ENCODE measurements at places on chromosomes 4 and X.

- no peak for DNase-seq
Measured at GRCh38 chrX:7983581-7983980, 56.4 kb upstream of the PNPLA4 start.

GRCh38 chrX:18449236-18449635, 23.8 kb downstream of the CDKL5 start:
- DNase-seq: no peak

- no peak for DNase-seq
Measured at GRCh38 chr4:156291317-156291716, 337.7 kb upstream of the CTSO start.

GRCh38 chrX:48831136-48831908, 4.1 kb downstream of the PCSK1N start:
- DNase-seq: no peak

- DNase-seq: no peak
Measured at GRCh38 chr4:149884046-149884445, 68.4 kb upstream of the IQCM start.

DNA sequence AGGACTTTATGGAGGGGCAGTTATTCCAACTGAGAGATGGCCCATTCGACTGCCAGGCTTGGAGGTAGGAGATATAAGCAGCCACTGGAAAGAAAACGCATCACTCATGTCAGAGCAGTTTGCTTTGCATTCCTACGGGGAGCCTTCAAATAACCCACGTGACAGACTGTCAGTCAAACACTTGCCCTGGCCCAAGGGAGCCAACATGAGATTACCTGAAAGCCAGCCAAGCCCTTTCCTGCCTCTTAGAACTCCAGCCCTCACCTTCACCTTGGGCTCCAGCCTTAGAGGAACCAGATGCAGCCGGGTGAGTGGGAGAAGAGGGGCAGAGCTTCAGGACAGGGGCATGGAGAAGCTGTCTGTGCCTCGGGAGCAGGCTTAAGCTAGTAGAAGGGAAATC, 95.3 kb upstream of the CXCL13 start:
- DNase-seq: no peak

DNA sequence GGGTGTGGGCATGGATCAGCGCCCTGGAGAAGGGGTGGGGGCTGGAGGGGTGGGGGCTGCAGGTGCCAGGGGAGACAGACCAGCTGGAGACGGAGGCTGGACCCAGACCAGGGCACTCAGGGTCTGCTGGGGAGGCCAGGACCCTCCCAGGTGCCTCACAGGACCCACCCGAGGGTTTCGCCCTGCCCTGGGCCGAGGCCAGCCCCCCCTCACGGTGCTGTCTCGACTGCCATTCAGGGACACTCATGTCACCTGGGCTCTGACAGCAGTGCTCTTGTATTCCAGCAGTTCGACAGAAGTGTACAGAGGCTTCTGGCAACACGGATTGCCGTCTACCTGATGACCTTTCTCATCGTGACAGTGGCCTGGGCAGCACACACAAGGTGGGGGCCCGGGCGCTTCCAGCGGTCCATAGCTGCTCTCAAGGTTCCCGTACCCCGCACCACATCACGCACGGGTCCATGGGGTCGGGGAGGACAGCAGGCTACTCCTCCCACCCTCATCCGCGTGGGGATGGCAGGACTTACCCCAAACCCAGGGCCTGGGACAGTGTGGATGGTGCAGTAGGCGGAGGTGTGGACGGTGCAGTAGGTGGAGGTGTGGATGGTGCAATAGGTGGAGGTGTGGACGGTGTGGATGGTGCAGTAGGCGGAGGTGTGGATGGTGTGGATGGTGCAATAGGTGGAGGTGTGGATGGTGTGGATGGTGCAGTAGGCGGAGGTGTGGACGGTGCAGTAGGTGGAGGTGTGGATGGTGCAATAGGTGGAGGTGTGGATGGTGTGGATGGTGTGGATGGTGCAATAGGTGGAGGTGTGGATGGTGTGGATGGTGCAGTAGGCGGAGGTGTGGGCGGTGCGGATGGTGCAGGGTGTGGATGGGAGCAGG, 18.1 kb downstream of the TMEM175 start:
- no peak for DNase-seq

- DNase-seq: peak; percentile 5
Measured at GRCh38 chr4:40918330-40918729, 168.6 kb downstream of the NSUN7 start.

DNA sequence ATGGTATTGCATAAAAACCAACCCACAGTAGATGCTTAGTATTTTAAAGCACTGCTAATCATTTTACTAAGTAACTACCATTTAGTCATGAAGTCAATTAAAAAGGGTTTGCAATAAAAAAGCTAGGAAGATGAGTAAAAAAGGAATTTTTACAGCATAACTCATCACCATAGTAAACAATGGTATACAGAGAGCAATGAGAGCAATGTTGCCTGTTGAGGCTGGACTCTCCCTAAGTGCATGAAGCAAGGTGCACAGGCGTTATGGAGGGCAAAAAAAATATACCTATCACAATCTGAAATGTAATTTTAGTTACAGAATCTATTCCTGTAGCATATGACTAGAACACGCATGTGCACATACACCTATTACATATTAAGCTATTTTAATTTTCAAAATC, 129.6 kb upstream of the BMP3 start:
- DNase-seq: no peak

GRCh38 chr4:139872274-139872673, 206.7 kb downstream of the MGST2 start:
- no peak for DNase-seq

- DNase-seq: no peak
Measured at GRCh38 chr4:139214039-139214534, 37.1 kb upstream of the ELF2 start.

- no peak for DNase-seq
Measured at GRCh38 chr4:81335122-81335912, 120.3 kb upstream of the PRKG2 start.

DNA sequence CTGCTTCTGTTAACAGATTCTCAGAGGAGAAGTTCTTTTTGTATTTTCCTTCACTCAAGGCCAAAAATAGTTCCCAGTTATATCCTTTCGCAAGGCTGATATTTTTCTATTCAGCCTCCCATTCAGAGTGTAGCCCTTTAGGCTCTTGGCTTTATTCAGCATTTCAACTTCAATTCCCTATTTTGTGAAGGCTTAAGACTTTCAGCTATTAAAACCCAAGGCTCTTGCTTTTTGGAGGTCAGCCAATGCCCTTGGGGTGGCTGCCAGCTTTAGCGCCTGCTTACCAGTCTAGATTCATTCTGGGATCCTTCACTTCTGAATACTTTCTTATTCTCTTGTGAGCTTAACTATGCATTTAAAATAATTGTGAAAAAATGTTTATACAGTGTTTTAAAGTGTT, 57.3 kb upstream of the ADGRA3 start:
- peak; percentile 30 for DNase-seq

DNA sequence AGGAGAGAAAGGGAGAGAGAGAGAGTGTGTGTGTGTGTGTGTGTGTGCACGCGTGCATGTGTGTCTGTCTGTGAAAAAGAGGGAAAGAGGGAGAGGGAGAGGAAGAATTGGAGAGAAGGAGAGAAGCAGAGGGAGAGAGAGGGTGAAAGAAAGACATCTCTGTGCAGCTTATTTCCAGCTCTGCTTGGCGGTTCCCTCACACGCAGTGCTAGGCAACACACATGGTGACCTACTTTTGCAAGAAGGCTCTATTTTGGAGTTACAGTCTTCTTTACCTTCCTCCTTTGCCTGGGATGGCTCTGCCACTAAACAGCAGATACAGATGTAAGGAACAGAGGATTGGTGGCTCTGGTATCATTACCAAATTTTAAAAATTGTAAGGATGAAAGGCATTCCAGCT, 40.1 kb downstream of the SLC16A2 start:
- DNase-seq: no peak

- DNase-seq: no peak
Measured at GRCh38 chr4:20778896-20779295, 78.6 kb downstream of the PACRGL start.

- DNase-seq: no peak
Measured at GRCh38 chrX:48569958-48570357, 4.3 kb upstream of the RBM3 start.

DNA sequence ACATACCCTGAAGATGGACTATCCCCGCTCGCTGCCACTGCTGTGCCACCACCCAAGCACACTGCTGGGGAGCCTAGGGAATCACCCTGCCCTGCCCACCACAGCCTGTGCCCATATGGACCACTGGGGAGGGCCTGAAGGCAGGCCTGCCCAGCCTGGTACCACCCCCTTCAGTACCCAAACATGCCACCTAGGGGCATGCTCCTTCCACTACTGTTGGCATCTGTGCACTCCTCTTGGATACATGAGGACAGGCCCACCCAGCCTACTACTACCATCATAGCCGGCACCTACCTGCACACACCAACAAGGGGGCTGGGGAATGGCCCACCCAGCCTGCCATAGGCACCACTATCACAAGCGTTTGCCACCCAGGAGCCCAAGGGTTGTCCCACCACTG, 30.1 kb upstream of the PRDX4 start:
- no peak for DNase-seq

GRCh38 chr4:138090918-138091676, 151.1 kb downstream of the SLC7A11 start:
- no peak for DNase-seq

DNA sequence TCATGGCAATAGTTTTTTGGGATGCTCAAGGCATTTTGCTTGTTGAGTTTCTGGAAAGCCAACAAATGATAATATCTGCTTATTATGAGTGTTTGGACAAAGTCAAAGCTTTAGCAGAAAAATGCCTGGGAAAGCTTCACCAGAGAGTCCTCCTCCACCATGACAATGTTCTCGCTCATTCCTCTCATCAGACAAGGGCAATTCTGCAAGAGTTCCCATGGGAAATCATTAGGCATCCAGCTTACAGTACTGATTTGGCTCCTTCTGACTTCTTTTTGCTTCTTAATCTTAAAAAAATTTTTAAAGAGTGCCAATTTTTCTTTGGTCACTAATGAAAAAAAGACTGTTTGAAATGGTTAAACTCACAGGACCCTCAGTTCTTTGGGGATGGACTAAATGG, 136.3 kb downstream of the UBE2K start:
- no peak for DNase-seq

- DNase-seq: no peak
Measured at GRCh38 chr4:122577189-122577553, 43.7 kb downstream of the IL21 start.

- DNase-seq: no peak
Measured at GRCh38 chrX:37871626-37872302, 24.4 kb upstream of the DYNLT3 start.

DNA sequence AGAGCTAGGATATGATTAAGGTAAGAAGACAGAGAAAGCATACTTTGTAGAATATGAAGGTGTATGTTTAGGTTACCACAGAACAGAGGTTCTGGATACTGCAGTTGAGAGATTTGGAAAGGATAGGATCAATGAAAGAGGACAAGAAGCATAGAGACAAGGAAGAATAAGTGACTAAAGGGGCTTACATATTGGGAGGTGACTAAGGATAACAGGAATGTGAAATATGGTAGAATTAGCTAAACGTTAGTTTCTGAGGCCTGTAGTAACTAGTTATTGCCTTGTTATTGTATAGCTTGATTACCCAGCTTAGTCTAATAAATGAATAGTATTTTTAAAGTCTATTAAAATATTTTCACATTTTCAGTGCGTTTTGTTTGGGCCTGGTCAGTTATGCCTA, 38.2 kb downstream of the CENPI start:
- no peak for DNase-seq

DNA sequence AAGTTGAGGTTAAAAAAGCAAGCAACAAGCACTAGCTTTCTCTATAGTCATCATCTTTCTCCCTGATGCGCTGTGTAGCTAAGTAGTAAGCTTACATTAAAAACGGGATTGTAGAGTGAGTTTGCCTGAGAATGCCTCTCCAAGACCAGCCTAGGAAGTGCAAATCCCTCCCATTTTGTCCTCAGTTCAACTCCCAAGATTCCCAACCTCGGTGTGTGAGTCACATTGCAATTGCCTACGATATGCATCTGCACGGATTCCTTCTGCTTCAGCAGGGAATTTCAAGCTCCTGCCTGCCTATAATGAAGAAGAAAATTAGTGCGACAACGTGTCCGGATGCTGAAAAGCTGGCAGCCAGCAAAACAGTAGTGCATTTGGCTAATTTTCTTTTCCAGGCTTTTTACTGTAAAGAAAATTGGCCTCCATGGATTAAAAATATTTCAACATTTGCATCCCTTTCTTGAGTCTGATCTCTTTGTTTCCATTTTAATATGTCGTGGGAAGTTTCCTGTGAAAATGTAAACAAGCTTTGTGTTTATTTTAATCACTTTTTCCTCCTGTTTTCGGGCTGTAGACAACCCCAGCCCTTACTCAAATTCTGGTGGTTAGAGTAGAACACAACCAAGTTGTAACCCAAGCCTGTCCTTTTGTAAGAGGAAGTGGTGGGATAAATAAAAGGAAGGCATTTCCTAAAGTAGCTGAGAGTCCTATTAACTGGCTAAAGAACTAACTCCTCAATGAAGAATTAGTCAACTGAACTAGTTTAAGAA, 58.4 kb upstream of the TET2 start:
- no peak for DNase-seq

DNA sequence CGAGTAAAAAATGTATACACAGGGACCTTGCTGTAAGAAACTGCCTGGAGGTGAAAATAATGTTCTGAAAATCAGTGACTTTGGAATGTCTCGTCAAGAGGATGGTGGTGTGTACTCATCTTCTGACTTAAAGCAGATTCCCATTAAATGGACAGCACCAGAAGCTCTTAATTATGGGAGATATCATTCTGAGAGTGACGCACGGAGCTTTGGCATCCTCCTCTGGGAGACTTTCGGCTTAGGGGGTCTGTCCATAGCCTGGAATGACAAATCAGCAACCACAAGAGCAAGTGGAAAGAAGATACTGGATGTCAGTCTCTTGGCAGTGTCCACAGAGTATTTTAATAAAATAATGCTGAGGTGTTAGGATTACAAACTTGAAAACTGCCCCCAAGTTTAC, 129.4 kb downstream of the THOC2 start:
- DNase-seq: no peak

- DNase-seq: no peak
Measured at GRCh38 chrX:350534-351323, 32.1 kb upstream of the GTPBP6 start.

GRCh38 chrX:107574054-107574683, 54.1 kb upstream of the PRPS1 start:
- DNase-seq: no peak

GRCh38 chrX:31132821-31133241, 61.0 kb upstream of the FTHL17 start:
- no peak for DNase-seq

DNA sequence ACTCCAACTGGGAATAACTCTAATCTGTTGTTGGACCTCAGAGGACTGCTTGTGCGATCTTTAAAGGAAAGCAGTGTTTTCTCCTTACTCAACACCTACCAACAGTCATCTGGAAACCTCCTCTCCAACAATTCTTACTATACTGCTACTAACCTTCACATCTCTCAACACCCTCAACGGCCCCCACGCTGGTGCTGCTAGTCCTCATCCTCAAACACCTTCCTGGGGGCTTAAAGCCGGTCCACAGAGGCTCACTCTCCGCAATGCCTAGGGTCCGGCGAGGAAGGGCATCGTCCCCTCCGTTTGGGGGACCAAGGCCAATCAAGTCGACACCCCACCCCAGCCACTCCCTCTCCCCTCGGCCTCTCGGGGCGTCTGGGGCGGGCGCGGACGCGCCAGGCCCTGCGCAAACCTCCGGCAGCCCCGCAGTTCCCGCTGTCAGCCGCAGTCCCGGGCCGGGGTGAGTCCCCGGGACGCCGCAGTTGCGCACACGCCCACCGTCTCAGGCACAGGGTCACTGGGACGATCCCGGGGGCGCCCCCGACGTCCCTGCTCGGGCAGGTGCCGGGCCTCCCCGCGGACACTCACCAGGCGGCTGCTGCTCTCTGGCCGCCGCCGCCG, 418 bp downstream of the TAB3 start:
- no peak for DNase-seq

- DNase-seq: no peak
Measured at GRCh38 chrX:6930307-6930849, 217.1 kb upstream of the STS start.
